ENCODE measurements at places on chromosomes 13 and 19. TPM values are rescaled to one million over a fixed set of nuclear protein-coding genes. Genes with fewer than 3 reads are reported as not detected.

DNA sequence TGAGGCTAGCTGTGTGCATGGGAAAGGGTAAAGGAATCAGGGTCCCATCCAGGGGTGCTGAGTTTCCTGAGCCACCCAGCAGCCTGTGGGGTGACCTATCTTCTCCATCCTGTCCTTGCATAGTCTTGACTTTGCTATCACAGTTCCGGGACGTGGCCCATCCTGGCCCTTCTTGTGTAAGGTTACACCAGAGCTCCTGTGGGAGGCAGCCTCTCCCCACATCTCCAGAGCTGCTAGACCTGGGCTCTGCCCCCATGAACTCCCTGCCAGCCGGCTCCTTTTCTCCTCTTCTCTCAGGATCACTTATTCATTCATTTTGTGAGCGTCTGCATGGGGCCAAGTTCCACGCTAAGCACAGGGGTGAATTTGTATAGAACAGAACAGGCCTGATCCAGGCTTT is 238.9 kb downstream of the TSHZ3 start:
- DNase-seq = peak; percentile 36

DNA sequence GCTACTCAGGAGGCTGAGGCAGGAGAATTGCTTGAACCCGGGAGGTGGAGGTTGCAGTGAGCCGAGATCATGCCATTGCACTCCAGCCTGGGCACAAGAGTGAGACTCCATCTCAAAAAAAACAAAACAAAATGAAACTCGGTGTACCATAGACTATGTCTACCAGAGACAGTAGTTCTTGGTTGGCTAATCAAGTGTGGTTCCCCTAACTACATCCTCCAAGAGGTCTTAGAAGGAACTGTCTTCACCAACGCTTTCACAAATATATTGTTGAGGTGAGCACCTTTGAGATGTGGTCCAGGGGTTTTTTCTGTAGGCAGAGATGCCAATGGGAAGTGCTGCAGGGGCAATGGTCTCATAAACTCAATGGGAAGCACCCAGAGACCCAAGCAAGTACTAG is 48.0 kb downstream of the RFC3 start:
- DNase-seq = no peak

DNA sequence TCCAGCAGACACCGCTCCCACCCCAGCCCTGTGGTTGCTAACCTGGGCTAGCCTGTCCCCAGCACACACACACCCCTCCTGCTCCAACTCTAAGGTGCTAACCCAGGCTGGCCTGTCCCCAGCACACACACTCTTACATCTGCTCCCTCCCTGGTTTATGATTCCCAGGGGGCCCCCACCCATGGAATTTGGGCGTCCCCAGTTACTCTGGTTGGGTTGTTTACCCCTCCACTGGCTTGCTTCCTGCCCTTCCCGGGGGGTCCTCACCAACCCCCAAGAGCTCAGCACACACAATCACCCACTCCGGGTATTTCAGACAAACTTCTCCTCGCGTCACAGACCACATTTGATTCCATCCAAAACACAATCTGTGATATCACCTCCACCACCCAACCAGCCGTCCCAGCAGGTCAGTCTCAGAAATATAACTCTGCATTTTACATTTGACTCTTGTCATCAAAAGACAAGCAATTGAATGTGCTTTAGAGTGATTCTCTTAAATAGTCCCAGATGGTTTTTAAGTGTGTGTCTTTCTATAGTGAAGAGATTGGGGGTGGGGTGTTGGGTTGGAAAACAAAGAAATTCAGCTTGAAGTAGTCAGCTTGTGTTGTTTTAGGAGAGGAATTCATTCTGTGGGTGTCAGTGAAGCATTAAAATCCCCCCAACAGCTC is 20.1 kb downstream of the COL4A2 start:
- no peak for DNase-seq

DNA sequence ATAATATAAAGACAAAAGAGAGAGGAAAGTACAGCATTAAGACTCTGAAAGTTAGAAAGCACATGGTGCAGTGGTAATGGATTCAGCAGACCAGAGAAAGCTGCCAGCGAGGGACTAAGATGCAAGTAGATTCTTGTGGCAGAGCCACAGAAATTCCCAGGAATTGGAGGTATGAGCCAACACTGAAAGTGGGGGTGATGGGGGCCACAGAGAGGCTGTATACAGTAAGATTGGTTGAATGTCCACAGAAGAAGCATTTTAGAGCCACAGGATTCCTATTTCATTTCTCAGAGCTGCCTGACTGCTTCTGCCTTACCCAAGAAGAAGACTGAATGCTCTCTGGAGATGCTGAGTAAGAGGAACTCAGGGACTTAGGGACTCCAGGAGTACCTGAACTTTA is 295.0 kb downstream of the LMO7 start:
- DNase-seq = no peak

- DNase-seq = no peak
These were observed 364.4 kb downstream of the DCT start for GRCh38 chr13:94115054-94115453.

ZNF132 gene
- 4.8 TPM for total RNA-seq

C5AR1 gene
- total RNA-seq = 0.05 TPM

DNA sequence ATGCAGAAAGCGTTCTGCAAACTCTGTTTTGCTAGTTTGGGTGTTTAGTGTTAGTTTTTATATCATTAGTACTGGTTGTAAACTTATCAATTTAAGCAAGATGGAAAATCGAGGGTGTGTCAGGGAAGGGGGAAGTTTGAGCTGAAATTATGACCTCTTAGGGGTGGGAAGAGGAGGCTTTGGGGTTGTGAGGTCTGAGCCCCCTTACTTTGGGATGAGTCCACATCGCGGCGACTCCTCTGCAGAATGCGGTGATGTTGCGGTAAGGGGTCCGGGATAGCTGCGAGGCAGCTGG is 743 bp upstream of the NDUFS7 start:
- DNase-seq = no peak

- DNase-seq = no peak
These were observed 2.5 kb downstream of the TIMM50 start for GRCh38 chr19:39483141-39483540.
